HCEC 1CT (cell line): ENCODE measurements at places on chromosomes 4 and X.

DNA sequence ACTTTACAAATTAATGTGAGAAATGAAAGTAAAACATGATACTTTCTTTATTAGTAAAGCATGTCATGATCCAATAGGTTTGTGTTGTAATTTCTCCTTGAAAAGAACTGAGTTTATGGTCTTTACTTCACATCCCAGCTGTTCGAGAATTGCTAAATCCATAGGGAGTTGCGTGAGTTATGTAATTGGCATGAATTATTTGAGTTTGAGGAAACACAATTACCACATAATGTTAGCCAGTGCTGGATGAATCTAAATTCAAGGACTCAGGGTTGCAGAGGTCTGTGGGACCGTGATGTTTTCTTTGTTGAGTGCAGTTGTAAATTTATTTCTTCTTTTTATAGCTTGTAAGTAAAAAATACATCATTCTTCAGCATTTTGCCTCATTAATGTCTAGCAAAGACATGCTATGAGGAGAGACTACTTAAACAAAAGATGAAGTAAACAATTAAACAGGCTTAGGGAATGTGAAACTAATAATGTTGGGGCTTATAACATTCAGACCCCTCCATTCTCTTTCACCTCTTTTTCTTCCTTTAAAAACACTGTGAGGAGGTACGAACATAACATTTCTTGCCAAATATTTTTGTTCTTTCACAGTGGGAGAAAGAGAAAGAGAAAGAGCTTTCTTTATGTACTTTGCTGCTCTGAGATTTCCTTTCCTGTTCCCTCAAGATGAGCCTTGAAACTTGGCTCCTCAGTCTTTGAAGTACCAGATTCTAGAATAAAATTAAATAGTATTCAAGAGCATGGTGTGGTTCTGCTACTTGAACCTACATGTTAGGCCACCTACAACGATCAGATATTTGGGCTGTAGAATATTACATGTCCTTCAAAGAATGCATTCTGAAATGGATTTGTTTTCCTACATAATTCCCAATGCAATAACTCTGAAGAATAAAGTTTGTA, 159.6 kb upstream of the ANK2 start:
- DNase-seq = peak; percentile 58

DNA sequence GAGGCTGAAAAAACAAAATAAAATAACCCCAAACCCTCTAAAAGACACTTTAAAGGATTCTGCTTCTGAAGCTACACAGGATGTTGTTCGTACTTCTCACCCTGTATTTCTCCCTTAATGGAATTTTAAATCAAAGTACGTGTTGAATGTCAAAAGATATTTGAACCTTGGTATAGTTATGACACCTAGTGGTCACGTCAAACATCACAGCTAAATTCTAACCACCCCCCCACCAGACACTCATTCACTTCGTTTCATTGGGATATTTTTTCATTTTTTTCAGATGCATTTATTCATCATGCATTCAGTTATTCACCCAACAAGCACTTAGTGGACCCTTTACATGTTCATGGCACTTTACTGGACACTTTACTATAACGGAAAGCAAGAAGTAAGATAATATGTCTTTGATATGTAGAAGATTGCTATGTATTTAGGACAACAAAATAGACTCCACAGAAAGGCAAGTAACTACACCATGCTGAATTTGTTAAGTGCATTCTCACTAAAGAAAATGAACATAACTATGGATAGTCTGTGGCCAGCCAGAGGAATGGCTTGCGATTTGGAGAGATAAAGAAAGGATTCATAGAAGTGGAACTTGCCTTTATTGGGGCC, 62.5 kb upstream of the GPR174 start:
- DNase-seq = peak; percentile 13

GRCh38 chr4:32589853-32590252, 1869.7 kb downstream of the PCDH7 start:
- no peak for DNase-seq

DNA sequence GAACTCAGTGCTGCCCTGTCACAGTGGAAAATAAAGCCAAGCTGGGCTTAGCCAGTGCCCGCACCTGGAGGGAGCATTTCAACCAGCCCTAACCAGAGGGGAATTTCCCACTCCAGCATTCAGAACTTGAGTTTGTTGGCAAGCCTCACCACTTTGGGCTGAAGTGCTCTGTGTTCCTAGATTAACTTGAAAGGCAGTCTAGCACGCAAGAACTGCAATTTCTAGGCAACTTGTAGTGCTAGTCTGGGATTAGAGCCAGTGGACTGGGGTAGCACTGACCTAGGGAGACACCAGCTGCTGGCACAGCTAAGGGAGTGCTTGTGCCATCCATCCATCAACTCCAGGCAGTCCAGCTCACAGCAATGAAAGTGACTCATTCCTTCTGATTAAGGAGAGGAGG, 1060.6 kb upstream of the GRID2 start:
- no peak for DNase-seq

DNA sequence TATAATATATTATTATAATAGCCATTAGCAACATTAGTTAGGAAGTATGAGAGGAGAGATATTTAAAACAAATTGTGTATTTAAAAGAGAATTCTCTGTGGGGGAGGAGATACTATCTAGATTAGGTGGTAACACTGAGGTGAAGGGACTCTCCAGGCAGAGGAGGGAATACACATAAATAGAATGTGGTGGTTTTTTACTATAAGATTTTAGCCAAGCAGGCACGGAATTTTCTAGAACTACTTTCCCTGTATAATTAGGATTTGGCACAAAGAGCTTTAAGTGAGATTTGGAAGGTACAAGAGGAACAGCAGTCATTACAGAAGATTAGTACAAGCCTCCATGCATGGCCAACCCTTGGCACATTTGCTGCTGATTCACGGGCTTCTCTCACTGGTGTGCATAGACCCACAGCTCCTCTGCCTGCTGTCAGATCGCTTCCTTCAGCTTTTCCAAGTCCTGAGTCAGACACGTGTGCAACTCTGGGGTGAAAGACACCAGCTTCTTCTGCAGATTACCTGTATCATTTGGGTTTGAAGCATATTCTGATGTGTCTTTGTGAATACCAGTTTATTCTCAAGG, 685.5 kb downstream of the KCTD8 start:
- DNase-seq = no peak

DNA sequence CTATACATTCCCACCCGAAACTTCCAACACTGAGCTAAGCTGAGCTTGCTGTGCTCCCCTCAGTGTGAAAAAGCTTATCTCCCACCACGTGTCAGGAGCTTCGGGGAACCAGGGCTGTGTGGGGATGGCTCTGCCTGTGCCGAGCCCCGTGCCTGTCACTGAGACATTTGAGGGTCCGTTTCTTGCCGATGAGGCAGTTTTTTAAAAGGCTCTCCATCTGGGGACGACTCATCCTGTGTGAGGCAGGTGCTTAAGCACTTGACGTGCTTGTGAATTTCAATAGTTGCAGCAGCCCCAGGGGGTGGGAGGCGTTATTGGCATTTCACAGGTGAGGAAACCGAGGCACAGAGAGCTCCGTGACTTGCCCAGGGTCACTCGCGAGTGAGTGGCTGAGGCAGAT, 151.8 kb downstream of the STOX2 start:
- DNase-seq = no peak

GRCh38 chr4:165631208-165631894, 241.7 kb upstream of the TLL1 start:
- peak; percentile 51 for DNase-seq

DNA sequence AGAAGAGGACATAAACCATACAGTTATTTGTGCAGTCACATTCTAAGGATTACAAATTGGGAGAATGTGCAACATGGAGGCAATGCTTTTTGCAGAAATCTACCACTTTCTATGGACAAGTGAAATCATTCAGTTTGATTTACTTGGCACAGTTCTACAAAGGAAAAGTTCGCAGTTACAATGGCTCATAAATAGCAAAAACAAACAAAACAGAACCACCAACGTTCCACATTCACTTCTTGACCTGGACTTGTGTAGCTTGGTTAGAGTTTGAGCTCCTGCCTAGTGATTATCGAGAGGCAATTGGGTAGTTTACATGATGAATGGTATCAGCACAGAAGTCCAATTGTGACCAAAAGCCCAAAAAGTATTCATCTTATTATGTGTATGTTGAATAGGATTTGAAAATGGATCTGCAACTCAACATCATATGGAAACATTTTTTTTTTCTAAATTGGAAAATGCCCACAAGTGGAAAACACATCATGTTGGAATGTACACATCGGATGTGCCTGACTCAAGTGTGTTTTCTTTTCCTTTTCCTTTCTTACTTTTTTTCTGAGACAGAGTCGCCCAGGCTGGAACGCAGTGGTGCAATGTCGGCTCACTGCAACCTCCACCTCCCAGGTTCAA, 123.8 kb downstream of the LUZP4 start:
- DNase-seq = peak; percentile 54

DNA sequence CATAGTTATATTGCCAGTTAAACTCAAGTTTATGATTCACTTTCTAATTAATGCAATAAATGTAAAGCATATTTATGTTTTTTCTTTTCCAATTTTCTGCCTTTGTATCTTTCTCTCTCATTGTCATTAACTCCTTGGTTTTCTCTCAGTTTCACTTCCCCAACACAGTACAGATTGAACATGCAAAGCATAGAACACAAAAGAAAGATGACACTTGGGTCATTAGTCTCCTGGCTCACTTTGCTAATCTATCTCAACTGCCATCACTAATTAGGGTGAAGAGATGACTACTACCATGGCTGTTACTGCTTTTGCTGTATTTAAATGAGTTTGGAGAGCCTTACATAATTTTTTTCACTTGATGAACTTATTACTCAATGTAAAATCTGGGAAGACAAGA, 12.3 kb upstream of the NAA11 start:
- no peak for DNase-seq

DNA sequence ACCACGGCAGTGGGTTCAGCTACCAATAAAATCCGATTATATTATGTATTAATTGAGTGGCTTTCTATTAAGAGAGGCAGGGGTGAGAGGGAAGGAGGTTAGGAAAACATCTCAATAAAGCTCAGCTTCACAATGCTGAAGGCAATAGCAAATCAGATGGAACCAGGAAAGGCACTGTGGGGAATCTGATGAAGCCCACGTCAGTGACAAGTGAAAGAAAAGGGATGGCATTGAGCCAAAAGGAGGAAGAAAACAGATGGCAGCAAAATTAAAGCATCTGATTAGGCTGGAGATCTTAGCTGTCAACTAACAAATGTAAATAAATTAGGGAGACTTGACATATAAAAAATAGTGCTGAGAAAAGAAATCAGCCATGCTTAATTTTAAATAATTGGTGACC, 180.9 kb downstream of the RASL11B start:
- DNase-seq = no peak

- peak; percentile 23 for DNase-seq
Measured at GRCh38 chrX:149630681-149631233, 835 bp downstream of the TMEM185A start.

DNA sequence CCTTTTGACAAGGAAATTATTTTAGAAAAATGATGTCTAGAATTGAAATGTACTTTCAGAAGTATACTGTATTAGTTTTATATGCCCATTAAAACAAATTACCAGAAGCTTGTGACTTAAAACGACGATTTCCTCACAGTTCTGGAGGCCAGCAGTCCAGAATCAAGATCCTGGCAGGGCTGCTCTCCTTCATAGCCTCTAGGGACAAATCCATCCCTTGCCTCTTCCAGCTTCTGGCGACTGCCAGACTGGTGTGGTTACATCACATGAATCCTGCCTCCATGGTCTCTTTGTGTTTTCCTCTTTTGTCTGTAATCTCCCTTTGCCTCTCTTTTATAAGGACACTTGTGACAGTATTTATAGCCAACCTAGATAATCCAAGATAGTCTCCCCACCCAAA, 97.1 kb downstream of the IQCM start:
- DNase-seq = no peak

DNA sequence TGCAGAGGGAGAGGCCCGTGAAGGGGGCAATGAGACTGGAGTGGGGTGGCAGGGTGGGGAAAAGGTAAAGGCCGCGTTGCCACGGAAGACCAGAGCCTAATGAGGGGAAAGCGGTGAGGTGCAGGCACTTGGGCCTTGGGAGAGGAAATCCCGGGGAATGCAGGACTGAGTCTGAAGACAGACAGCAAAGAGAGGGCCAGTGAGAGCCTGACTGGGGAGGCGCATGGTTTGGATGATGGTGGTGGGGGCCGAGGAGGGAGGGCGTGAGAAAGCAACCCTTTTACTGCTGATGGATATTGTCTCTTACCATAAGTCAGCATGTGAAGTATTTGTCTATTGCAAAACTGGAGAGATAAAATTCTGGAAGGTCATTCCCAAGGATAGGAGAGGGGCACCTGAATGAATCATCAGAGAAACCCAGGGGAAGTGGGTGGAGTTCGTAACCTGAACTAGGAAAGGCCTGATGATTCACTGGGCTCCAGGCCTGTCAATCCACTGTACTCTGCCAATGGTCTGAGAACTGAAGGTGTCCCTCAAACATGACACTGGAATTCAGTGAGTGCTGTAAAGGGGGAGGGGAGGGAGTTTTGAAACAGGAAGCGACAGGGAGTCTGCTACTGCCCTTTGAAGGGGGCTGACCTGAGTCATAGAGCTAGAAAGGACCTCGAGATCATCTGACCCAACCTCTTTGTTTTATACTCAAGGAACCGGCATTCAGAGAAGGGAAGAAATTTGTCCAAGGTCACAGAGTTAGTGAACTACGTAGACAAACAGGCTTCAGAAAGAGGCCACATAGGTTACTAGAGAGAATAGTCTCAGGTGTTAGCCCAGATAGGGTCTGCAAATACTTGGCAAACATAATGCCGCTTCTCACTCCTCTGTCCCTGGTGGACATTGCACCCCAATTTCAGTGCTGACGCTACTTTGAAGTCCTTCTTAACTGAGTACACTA, 52.2 kb downstream of the NALF2 start:
- DNase-seq = no peak
